EH (cell line): ENCODE measurements at places on chromosomes 2 and 18.

DNA sequence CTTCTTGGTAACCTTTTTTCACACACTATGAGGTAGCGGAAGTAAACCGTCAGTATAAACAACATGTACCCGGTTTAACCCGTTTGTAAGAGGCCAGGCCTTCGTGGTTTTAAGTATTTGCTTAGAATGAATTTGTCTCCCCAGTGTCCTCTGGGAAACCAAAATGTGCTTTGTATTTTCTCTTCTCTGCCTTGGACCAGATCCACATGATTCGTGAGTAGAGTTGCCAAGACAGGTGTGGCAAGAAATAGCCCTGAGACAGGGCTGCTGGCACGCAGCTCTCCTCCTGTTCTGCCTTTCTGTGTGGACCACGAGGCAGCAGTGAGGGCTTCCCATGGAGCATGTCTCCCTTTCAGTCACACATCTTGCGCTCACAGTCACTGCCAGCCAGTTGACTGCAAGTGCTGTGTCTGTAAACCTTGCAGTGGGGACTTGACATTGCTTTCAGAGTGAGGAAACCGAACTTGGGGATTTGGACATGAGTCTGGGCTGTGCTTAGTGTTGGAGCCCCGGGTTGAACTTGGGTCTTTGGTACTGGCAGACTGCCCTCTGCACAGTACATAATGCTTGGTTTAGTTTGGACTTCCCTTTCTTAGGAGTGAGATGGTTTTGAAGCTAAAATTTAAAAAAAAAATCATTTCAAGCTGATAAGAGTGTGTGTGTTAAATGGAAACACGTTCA is 19.1 kb downstream of the BCL2L11 start:
- DNase-seq: no peak

GRCh38 chr2:102446936-102447335 is 24.0 kb downstream of the IL18RAP start:
- DNase-seq: no peak

- DNase-seq: peak; percentile 91
Measured at GRCh38 chr2:180015951-180016709, 9.0 kb upstream of the CWC22 start.

GRCh38 chr18:59736061-59736460 is 38.8 kb upstream of the CCBE1 start:
- DNase-seq: no peak

DNA sequence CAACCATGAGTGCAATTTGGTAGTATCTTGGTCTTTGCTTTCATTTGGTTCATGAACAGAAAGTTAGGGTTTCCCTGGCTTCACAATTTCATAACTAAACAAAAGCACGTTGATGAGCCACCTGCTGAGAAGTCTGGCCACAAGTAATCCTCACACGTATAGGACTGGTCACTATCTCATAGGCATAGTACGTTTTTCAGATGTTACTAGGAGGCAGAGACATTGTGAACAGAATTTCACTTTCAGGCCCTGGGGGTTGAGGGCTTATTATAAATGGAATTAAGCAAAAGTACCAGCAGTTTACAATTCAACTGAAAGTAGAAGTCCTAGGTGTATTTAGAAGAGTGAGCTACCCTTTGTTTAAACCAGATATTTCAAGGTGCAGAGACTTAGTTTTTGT is 277.1 kb downstream of the ALPK2 start:
- no peak for DNase-seq
